Psoas muscle (tissue), 8 donors: ENCODE measurements at places on chromosomes 6 and 20.

DNA sequence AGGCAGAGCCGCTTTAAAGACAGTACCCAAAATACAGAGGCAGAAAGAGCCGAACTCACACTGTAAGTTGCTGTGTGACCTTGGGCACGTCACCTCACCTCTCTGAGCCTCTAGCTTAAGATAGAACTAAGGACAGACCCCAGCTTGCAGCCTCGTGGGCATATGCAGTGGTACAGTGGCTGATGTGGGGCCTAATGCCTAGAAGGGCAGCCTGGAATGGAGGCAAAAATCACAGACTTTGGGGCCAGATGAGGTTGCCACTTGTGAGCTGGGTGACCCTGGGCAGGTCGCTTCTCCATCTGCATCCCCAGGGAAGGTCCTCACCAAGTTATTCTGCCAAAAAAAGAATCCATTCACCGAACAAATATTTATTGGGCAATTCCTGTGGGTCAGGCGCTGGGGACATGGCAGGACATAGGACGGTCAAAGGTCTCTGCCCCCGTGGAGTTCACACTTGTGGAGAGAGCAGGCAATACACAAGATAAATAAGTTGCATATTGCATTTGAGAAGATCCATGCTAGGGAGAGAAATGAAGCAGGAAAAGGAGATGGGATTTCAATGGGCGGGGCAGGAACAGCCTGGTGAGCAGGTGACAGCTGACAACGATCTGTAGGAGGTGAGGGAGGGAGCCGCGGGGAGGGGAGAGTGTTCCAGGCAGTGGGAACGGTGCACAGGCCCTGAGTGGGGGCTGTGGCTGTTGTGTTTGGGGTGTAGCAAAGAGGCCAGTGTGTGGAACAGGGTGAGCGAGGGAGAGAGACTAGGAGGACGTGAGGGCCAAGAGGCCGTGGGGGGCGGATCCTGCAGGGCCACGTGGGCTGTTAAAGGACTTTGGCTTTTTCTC, 115.2 kb downstream of the CEBPB start:
- H3K4me3 ChIP-seq: peak overlapping the region; percentile 28
- no peaks in the 10 kb centered on the region for H3K36me3 ChIP-seq
- peak overlapping the region; percentile 84 for H3K27ac ChIP-seq

DNA sequence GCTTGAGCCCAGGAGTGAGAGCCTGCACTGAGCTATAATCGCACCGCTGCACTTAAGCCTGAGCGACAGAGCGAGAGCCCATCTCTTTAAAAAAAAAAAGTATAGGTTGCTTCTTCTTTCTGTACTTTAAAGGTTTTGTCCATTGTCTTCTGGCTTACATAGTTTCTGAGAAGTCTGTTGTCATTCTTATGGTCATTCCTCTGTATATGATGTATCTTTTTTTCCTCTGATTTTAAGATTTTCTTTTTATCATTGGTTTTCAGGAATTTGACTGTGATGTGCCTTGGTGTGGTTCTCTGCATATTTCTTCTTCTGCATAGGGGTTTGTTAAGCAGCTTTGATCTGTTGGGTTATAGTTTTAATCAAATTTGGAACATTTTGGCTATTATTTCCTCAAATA, 29.1 kb downstream of the QRSL1 start:
- no peaks in the 10 kb centered on the region for H3K4me1 ChIP-seq
- H3K27ac ChIP-seq: no peak overlapping the region
- no peak overlapping the region for H3K4me3 ChIP-seq

- no peaks in the 10 kb centered on the region for H3K27me3 ChIP-seq
- H3K4me3 ChIP-seq: no peak overlapping the region
- H3K27ac ChIP-seq: no peak overlapping the region
These were observed 30.2 kb downstream of the TRAM2 start for GRCh38 chr6:52546678-52547077.

DNA sequence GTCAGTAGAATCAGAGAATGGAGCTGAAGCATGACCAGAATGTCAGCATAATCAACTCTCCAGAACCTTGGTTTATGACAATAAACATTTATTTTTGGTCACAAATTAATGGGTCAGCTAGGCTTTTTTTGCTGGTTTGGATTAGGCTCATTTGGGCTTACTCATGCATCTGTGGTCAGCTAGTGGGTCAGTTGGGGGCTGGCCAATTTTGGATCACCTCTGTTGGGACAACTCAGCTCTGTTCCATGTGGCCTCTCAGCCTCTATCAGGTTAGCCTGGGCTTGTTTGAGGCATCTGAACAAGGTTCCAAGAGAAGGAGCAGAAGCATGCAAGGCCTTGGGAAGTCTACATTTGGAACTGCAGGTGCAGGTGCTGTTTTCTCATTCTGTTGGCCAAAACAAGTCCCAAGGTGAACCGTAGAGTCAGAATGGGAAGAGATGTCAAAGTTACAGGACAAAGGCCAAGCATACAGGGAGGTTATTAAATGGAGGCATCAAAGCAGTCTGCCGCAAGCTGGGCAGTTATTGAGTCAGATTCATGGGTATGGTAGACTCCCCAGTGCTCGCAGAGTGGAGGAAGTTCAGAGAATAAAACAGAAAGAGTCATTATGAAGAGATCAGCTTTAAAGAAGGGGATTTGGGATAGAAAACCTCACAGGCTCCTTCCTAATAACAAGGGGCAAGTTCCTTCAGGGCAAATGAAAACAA, 173.0 kb downstream of the PLCB4 start:
- H3K4me3 ChIP-seq: no peak overlapping the region
- H3K27ac ChIP-seq: no peak overlapping the region
- H3K4me1 ChIP-seq: peaks cover 6% of the 10 kb centered on the region
- DNase-seq: no peak
- H3K27me3 ChIP-seq: no peaks in the 10 kb centered on the region
- no peaks in the 10 kb centered on the region for H3K36me3 ChIP-seq

GRCh38 chr6:101605426-101605825, 211.9 kb downstream of the GRIK2 start:
- no peak overlapping the region for H3K4me3 ChIP-seq
- no peak overlapping the region for H3K27ac ChIP-seq
- H3K27me3 ChIP-seq: no peaks in the 10 kb centered on the region
- no peak for DNase-seq
- no peaks in the 10 kb centered on the region for H3K36me3 ChIP-seq

GRCh38 chr6:45631396-45631795, 253.7 kb upstream of the SUPT3H start:
- DNase-seq: no peak
- no peaks in the 10 kb centered on the region for H3K36me3 ChIP-seq
- H3K27ac ChIP-seq: no peak overlapping the region
